ENCODE measurements at places on chromosomes 4 and X. TPM values are rescaled to one million over a fixed set of nuclear protein-coding genes. Genes with fewer than 3 reads are reported as not detected.

ZDHHC15 gene
- 0.23 TPM for total RNA-seq

GPR143 gene
- 1.4 TPM for total RNA-seq

FGB gene
- total RNA-seq, result 21,431 TPM

GIMD1 gene
- not detected for total RNA-seq

GRCh38 chr4:162957521-162958143 is 209.1 kb downstream of the NAF1 start:
- H3K4me3 ChIP-seq, result no peak overlapping the region
- H3K4me1 ChIP-seq, result no peaks in the 10 kb centered on the region
- H3K27ac ChIP-seq, result no peak overlapping the region

DNA sequence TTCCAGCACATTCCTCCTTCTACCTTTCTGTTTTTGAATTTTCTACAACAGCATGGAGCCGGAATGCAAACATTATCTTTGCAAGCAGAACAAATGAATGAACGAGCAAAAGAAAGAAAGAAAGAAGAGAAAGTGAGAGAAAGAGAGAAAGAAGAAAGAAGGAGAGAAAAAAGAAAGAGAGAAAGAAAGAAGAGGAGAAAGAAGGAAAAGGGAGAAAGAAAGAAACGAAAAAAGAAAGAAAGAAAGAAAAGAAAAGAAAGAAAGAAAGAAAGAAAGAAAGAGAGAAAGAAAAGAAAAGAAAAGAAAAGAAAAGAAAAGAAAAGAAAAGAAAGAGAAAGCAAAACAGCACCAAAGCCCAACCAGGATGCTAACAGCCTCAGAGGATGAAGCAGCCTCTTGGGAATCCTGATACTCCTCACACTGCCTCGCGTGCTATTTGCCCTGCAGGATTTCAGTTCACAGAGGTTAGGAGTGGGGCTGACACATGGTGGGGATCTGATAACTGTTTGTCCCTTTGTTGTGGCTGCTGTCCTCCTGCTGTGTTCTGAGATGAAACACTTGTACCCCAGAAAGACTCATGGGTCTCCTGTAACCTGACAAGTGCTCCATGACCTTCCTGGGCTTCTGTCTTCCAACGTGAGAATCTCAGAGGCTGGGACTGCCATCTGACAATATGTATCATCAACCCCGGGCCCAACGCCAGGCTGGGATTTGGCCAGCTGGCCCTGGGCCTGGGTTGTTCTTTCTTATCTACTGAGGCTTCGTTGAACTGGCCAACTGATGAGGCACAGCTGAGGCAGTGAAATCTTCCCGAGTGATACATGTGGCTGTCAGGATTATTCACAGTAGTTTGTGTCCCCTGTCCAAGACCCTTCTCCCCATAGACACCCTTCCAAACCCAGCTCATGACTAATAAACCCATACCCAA is 61.0 kb downstream of the SEPSECS start:
- H3K27me3 ChIP-seq, result no peaks in the 10 kb centered on the region
- H3K27ac ChIP-seq, result no peak overlapping the region
- no peak overlapping the region for H3K4me3 ChIP-seq
- DNase-seq, result no peak

DNA sequence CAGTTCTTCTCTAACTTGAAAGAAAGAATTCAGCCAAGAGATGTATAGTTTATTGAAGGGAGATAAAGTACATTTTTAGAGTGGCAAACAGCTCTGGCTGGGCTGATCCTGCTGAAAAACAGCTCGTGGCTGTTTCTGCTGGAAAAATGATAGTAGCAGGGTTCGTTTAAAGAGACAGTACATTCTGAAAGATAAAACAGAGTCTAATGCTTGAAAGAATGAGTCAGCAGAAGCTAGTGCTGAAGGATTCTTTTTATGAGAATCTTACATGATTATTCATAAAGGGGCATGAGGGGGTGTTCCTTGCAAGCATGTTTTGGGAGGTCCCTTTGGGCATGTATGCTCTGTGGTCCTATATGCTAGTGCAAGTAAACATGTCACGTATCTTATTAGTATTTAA is 790.0 kb downstream of the PCDH18 start:
- no peaks in the 10 kb centered on the region for H3K36me3 ChIP-seq
- no peaks in the 10 kb centered on the region for H3K4me1 ChIP-seq
- no peak overlapping the region for H3K27ac ChIP-seq
- no peak for DNase-seq

- no peak overlapping the region for H3K4me3 ChIP-seq
- no peaks in the 10 kb centered on the region for H3K27me3 ChIP-seq
- DNase-seq, result no peak
- no peaks in the 10 kb centered on the region for H3K4me1 ChIP-seq
Measured at GRCh38 chr4:92776080-92776479, 472.3 kb downstream of the GRID2 start.

- H3K27ac ChIP-seq, result no peak overlapping the region
- no peaks in the 10 kb centered on the region for H3K36me3 ChIP-seq
- no peak for DNase-seq
Measured at GRCh38 chr4:135408109-135408508, 1206.5 kb upstream of the PABPC4L start.

DNA sequence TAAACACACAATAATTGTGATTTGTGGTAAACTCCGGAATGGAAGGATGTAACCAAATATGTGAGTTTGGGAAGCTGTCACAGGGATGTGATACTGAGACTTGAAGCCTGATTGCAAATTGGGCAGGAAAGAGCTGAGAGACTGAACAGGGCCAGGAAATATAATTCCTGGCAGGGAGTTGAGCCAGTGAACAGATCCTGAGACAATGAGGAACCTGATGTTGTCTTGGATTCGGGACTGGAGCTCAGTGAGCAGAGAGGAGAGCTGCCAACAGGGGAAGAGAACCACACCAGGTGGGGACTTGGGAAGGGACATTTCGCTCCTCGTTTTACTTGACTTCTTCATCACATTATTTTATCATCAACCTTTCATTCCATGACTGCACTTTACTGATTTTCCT is 386.0 kb downstream of the TLL1 start:
- DNase-seq, result no peak
- no peaks in the 10 kb centered on the region for H3K36me3 ChIP-seq
- no peak overlapping the region for H3K4me3 ChIP-seq
- no peak overlapping the region for H3K27ac ChIP-seq
- H3K4me1 ChIP-seq, result no peaks in the 10 kb centered on the region

- peaks cover 7% of the 10 kb centered on the region for H3K36me3 ChIP-seq
- peak overlapping the region; percentile 76 for H3K4me3 ChIP-seq
- no peaks in the 10 kb centered on the region for H3K27me3 ChIP-seq
Measured at GRCh38 chrX:103687696-103688201, 1.2 kb upstream of the MORF4L2 start.

- no peak overlapping the region for H3K27ac ChIP-seq
- no peaks in the 10 kb centered on the region for H3K27me3 ChIP-seq
- H3K4me1 ChIP-seq, result no peaks in the 10 kb centered on the region
Measured at GRCh38 chrX:34578237-34578636, 78.8 kb downstream of the TMEM47 start.

DNA sequence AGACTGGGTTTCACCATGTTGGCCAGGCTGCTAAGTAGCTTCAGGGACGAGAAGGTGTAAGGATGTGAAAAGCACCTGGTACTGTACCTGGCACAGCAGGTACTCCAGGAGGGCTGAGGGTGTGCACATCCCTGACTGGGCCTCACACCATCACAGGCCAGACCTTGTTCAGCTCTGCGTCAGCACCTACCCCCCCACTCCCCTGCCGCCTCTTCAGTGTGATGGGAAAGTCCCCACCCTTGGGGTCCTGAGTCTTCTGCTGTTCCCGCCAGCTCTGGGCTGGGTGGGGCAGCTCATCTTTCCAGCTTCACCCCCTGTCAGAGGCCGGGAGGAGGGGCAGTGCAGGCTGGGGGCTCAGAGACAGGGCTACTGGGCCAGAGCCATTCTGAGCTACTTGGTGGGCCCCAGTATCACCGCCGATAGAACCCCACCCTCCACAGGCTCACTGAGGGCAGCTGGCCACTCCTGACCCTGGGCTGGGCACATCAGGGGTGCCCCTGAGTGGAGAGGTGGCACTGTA is 6.7 kb upstream of the SH3BP2 start:
- H3K27ac ChIP-seq, result no peak overlapping the region
- H3K4me1 ChIP-seq, result peaks cover 16% of the 10 kb centered on the region
- no peak overlapping the region for H3K4me3 ChIP-seq
- no peak for DNase-seq
